Body of pancreas (tissue), 4 donors: ENCODE measurements at places on chromosomes 3 and 15. TPM values are rescaled to one million over a fixed set of nuclear protein-coding genes. Genes with fewer than 3 reads are reported as not detected.

NAALADL2 gene
- total RNA-seq = 6.2 TPM

DNA sequence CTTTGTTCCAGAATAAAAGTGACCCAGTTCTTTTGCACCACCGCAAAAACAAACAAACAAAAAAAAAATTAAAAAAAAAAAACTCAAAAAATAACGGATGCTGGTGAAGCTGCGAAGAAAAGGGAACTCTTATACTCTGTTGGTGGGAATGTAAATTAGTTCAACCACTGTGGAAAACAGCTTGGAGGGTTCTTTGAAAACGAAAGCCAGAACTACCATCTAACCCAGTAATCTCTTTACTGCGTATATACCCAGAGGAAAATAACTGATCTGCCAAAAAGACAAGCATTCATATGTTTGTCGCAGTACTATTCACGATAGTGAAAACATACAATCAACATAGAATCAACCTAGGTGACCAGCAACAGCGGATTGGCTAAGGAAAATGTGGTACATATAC is 298.9 kb upstream of the CBLB start:
- no peaks in the 10 kb centered on the region for H3K4me1 ChIP-seq
- H3K36me3 ChIP-seq = no peaks in the 10 kb centered on the region
- no peak overlapping the region for H3K4me3 ChIP-seq
- DNase-seq = no peak
- H3K27ac ChIP-seq = no peak overlapping the region

- H3K27ac ChIP-seq = no peak overlapping the region
- no peak overlapping the region for H3K4me3 ChIP-seq
- DNase-seq = no peak
- H3K36me3 ChIP-seq = no peaks in the 10 kb centered on the region
Observed at GRCh38 chr3:165669967-165670366, 167.3 kb downstream of the BCHE start.

GOLGA8O gene
- not detected for total RNA-seq

CAPN3 gene
- total RNA-seq = 9.6 TPM

SLC22A13 gene
- total RNA-seq = 0.52 TPM

- H3K36me3 ChIP-seq = no peaks in the 10 kb centered on the region
- H3K4me3 ChIP-seq = no peak overlapping the region
- no peak for DNase-seq
Observed at GRCh38 chr15:89870006-89870405, 23.8 kb downstream of the AP3S2 start.

GRCh38 chr3:170909129-170909903 is 879 bp upstream of the EIF5A2 start:
- peak; percentile 14 for DNase-seq
- H3K4me3 ChIP-seq = no peak overlapping the region
- peaks cover 14% of the 10 kb centered on the region for H3K4me1 ChIP-seq
- H3K27ac ChIP-seq = no peak overlapping the region
- no peaks in the 10 kb centered on the region for H3K36me3 ChIP-seq

- peak; percentile 49 for DNase-seq
- no peaks in the 10 kb centered on the region for H3K36me3 ChIP-seq
- no peak overlapping the region for H3K27ac ChIP-seq
- no peaks in the 10 kb centered on the region for H3K4me1 ChIP-seq
Observed at GRCh38 chr3:155093261-155093660, 13.1 kb downstream of the MME start.

GRCh38 chr3:134134698-134135415 is 105.1 kb upstream of the SLCO2A1 start:
- H3K27ac ChIP-seq = no peak overlapping the region
- no peaks in the 10 kb centered on the region for H3K36me3 ChIP-seq
- no peak overlapping the region for H3K4me3 ChIP-seq

DNA sequence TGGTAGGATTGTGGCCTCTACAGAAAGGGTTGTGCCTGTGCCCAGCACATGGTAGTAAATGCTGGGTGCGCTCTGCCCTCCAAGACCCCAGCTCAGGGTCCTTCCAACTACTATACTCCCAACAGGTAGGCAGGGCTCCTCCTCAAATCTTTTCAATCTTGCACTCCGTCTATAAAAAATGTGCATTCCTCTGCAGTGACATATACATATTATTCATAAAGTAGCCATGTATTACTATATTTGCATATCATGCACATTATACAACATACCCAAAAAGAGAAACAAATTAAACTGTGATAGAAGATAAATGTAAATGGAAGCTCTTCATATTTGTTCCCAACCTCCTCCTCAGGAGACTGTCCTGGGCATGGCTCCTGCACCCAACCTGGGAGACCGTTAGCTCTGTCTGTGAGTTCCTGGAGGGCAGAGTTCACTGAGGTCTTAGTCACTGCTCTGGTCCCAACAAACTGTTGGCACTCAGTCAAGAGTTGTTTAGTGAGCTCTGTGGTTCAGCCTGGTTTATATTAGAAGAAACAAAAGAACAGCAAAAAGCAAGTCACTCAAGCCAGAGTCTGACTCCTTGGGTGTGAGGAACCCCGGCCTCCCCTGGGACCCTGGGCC is 47.7 kb upstream of the GRIP2 start:
- no peak overlapping the region for H3K4me3 ChIP-seq
- no peaks in the 10 kb centered on the region for H3K27me3 ChIP-seq
- no peak overlapping the region for H3K27ac ChIP-seq
- no peak for DNase-seq

- no peaks in the 10 kb centered on the region for H3K36me3 ChIP-seq
- peak; percentile 41 for DNase-seq
Observed at GRCh38 chr15:99450896-99451358, 114.9 kb upstream of the MEF2A start.

DNA sequence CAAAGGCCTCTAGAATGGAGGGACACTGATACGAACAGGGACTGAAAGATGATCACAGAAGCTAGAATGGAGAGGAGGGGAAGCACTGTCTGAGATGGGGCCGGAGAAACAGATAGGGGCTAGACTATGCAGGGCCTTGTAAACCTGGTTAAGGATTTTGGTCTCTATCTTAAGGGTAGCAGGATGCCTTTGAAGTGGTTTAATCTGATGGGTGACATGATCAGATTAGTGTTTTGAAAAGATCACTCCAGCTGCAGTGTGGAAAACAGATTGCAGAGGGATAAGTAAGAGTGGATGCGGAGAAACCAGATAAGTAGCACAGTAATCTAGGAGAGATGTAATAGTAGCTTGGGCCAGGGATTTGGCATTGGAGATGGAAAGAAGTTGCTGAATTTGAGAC is 108.1 kb downstream of the RSRC1 start:
- no peaks in the 10 kb centered on the region for H3K36me3 ChIP-seq
- no peaks in the 10 kb centered on the region for H3K27me3 ChIP-seq
- DNase-seq = no peak
- no peak overlapping the region for H3K4me3 ChIP-seq

DNA sequence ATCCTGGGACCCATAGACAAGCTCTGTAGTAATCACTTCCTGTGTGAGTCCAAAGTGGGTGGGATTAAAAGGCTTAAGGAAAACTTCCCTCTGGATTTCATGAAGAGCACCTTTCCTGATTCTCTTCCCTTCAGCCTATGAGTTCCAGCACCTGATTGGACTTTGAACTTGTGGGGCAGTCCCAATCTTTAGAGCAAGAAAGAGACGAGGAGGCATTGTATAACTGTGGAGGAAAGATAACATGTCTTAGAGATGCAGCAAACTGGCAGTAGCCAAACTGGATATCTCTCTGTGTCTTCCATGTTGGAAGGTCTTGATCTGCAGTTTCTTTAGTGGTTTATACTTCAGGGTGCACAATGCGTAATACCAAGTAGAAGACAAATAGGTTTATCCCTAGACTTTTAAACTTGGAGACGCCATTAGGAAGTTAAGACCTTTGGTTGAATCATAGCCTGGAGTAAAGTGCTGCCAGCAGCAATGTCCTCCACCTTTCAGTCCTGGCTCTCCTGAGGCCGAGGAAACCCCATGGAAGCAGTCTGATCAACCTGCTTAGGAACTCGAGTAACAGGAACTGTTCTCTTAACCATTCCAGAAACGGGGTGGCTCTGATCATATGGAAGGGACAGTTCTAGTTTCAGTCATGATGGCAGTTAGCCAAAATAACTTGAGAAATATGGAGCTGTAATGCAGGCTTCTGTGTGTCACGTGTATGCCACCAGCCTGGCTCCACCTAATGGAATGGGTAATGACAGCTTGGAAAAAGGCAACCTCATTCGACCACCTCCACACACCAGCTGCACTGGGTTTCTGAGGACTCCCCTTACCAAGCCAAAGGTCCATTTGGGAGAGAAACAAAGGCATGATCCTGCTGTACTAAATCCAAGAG is 4.7 kb downstream of the EIF1B start:
- no peaks in the 10 kb centered on the region for H3K27me3 ChIP-seq
- H3K4me1 ChIP-seq = peaks cover 41% of the 10 kb centered on the region
- peak overlapping the region; percentile 43 for H3K27ac ChIP-seq
- DNase-seq = no peak
- no peak overlapping the region for H3K4me3 ChIP-seq
- no peaks in the 10 kb centered on the region for H3K36me3 ChIP-seq

DNA sequence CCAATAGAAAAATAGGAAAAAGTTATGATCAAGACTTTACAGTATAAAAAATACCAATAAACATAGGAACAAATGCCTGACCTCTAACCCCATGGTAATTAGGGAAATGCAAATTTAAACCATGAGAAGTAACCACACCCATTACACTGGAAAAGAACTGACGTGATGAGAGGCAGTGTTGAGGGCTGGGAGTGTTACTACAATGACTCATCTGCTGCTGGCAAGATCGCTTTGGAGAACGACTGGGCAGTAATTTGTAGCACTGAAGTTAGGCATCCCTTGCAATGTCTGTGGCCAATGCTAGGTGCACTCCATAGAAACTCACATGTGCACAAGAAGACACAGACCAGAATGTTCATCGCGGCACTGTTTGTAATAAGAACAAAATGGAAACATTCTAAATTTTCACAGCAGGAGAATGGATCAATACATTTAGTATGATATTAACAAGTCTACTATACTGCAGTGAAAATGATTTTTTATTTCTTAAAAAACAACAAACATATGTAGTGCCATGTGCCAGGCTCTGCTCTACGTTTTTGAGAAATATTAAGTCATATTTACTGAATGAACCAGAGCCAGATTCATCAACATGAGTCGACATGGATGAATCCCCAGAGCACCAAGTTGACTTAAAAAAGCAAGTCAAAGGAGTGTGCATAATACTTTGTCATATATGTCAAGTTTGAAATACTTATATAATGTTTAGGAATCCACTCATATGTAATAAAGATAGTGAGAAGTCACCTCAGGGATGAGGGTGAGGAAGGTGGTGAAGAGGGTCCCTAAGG is 37.6 kb upstream of the EPHB3 start:
- peaks cover 22% of the 10 kb centered on the region for H3K4me1 ChIP-seq
- H3K36me3 ChIP-seq = no peaks in the 10 kb centered on the region
- H3K4me3 ChIP-seq = no peak overlapping the region
- no peak for DNase-seq

AMT gene
- 27.7 TPM for total RNA-seq

- no peak for DNase-seq
- H3K4me3 ChIP-seq = no peak overlapping the region
- H3K27me3 ChIP-seq = no peaks in the 10 kb centered on the region
- no peaks in the 10 kb centered on the region for H3K36me3 ChIP-seq
- H3K4me1 ChIP-seq = no peaks in the 10 kb centered on the region
- H3K27ac ChIP-seq = no peak overlapping the region
Observed at GRCh38 chr3:46293035-46293724, 50.9 kb downstream of the CCR3 start.

POTEB2 gene
- total RNA-seq = not detected

GRCh38 chr3:19012846-19013245 is 135.5 kb upstream of the KCNH8 start:
- no peaks in the 10 kb centered on the region for H3K27me3 ChIP-seq
- H3K4me1 ChIP-seq = no peaks in the 10 kb centered on the region
- H3K4me3 ChIP-seq = no peak overlapping the region
- no peak for DNase-seq

DNA sequence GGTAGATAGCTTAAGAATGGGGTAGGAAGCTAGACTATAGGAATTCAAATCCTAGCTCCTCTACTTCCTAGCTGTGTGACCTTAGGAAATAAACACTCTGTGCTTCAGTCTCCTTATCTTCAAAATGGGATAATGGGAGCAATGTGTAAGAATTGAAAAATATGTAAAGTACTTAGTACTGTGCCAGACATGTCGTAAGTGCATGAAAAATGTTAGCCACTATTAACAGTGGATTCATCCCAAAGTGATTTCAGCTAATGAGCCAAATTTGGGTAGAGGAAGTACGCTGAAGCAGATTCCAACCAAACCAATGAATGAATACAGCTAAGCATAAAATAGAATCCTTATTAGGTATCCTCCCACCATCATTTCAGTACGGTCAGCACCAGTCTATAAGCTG is 192.1 kb downstream of the RORA start:
- no peaks in the 10 kb centered on the region for H3K27me3 ChIP-seq
- peaks cover 7% of the 10 kb centered on the region for H3K4me1 ChIP-seq
- DNase-seq = no peak
- H3K27ac ChIP-seq = no peak overlapping the region
- no peaks in the 10 kb centered on the region for H3K36me3 ChIP-seq

GRCh38 chr3:28645149-28645548 is 296.5 kb upstream of the AZI2 start:
- no peaks in the 10 kb centered on the region for H3K27me3 ChIP-seq
- no peaks in the 10 kb centered on the region for H3K36me3 ChIP-seq
- no peak overlapping the region for H3K27ac ChIP-seq

DNA sequence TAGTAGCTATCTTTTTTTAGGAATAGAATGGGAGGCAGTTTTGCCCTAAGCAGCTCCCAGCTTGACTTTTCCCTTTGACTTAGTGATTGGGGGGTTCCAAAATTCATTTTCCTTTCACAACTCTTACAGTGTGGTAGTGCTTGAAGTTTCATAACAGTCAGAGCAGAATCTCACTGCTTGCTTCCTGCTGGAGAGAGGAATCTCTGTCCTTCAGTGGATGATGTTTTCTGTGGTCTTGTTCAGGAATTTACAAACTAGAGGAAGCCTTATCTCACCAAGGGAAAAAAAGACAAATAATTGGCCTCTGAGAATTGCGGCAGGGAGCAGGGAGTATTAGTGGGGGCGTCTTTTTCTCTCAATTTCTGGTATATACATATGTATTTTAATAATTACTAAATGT is 326.6 kb upstream of the C2CD4B start:
- H3K4me1 ChIP-seq = no peaks in the 10 kb centered on the region
- no peak for DNase-seq
- H3K4me3 ChIP-seq = no peak overlapping the region
- no peaks in the 10 kb centered on the region for H3K27me3 ChIP-seq

DNA sequence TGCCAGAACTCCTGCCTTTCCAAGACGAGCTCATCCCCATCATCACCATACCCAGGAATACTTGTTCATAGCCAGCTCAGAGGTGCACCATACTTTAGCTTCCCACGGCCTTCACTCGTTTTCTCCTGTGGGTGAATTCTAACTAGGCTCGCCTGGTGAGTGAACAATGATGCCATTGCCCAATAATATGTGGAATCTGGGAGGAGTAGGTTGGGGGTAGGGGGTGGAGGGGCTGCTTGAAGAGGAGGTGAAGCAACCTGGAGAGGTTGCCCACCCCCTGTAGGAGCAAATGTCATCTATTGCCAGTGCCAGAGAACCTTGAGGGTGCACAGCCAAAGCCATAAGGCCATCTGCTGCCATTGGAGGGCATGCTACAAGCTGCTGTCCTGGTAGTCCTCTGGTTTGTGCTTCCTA is 592 bp upstream of the ZNF445 start:
- peak overlapping the region; percentile 39 for H3K4me3 ChIP-seq
- no peak for DNase-seq
- H3K4me1 ChIP-seq = peaks cover 16% of the 10 kb centered on the region
- no peak overlapping the region for H3K27ac ChIP-seq
- H3K27me3 ChIP-seq = no peaks in the 10 kb centered on the region

- DNase-seq = no peak
- H3K4me1 ChIP-seq = no peaks in the 10 kb centered on the region
- H3K27me3 ChIP-seq = no peaks in the 10 kb centered on the region
- no peaks in the 10 kb centered on the region for H3K36me3 ChIP-seq
Observed at GRCh38 chr3:99394831-99395778, 243.3 kb upstream of the COL8A1 start.

SLC28A2 gene
- not detected for total RNA-seq
